Forelimb muscle (tissue), 1 donor: ENCODE measurements at places on chromosomes 2 and 18. TPM values are rescaled to one million over a fixed set of nuclear protein-coding genes. Genes with fewer than 3 reads are reported as not detected.

DNA sequence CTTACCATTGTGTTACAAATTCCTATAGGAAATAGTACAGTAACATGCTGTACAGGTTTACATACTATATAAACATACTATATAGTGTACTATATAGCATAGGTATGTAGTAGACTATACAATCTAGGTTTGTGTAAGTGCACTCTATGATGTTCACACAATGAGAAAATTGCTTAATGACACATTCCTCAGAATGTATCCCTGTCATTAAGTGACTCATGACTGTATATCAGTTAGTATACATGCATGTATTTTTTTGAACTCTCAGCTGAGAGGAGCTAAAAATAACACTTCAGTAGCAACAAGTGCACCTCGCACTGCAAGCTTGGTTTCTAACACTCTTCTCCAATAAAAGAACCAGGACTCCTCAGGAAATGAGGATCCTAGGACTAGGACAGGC is 19.5 kb upstream of the ASXL3 start:
- DNase-seq, result no peak

DNA sequence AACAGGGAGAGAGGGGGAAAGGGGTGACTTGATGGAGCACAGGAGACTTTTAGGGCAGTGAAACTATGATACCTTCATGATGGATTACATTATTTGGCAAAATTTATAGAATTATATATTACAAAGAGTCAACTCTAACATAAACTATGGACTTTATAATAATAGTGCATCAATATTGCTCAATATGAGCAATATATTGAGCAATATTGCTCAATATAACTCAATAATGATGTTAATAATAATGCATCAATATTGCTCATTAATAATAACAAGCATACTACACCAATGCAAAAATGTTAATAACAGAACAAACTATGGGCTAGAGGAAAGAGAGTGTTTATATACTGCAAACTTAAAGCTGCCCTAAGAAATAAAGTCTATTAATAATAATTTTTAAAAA is 3.1 kb upstream of the UNC80 start:
- DNase-seq, result no peak

DNA sequence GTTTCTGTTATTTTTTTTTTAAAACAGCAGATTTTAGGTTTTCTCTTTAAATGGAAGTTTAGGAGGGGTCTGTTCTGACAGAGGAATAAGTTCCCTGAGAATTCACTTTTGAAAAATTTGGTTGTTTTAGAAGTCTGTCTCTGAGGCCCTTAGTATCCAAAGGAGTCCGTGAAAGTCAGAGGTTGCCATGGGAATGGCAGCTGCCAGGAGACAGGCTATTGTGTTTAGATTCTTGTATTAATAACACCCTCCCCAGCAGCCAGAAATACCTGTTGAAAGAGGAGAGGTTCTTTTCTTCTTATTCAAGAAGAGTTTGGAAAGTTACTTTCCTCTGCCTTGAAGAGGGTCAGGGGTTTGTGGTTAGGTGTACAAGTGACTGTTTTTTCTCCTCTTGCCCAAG is 29.5 kb downstream of the TNP1 start:
- no peak for DNase-seq

DNA sequence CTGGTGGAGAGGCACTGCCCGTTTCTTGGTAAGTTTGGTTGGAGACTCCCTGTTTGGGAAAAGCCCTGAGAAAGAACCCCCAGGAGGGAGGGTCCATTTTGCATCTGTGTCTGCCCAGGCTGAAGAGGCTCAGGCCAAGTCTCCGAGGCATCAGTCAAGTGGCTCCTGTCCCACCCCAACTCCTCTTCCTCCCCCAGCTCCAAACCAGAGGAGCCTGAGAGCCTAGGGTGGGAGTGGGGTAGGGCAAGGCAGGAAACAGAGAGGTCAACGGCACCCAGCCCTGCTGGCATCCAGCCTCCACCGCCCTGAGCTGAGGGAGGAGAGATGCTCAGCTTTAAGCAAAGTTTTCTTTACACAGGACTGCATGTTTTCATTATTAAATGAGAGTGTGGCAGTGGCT is 38.2 kb downstream of the CYP27C1 start:
- DNase-seq, result no peak

GALM gene
- polyA plus RNA-seq, result 11.8 TPM

GPBAR1 gene
- polyA plus RNA-seq, result 2.3 TPM

CHRNG gene
- polyA plus RNA-seq, result 160 TPM
